ENCODE measurements at places on chromosomes 4 and X.

- no peak for DNase-seq
Observed at GRCh38 chr4:14143892-14144291, 516.4 kb upstream of the BOD1L1 start.

- peak; percentile 19 for DNase-seq
Observed at GRCh38 chr4:85929961-85930665, 429.7 kb downstream of the MAPK10 start.

DNA sequence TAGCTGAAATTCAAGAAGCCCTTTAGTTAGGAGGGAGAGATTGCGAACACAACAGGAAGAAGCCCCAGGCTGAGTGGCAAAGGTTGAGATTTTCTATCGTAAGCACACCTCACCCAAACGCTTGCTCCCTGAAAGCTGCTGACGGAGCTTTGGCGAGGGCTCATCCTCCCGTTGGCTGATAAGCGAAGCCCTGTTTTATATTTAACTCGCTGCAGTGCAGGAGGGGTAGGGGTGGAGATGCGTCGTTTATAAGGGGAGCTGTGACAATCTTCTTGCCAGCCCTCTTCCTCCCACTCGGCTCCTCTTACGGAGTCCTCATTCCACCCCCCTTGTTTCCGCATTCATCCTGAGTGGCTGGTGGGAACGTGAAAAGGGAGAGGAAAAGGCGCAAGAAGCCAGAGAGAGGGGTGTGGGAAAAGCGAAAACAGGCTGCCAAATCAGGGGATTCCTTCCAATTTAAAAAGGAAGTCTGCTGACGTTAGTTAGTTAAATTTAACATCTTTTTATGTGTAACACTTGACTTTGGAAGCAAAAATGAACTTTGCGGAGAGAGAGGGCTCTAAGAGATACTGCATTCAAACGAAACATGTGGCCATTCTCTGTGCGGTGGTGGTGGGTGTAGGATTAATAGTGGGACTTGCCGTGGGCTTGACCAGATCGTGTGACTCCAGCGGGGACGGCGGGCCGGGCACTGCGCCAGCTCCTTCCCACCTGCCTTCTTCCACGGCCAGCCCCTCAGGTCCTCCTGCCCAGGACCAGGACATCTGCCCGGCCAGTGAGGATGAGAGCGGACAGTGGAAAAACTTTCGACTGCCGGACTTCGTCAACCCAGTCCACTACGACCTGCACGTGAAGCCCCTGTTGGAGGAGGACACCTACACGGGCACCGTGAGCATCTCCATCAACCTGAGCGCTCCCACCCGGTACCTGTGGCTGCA lies at the start of gene ENPEP:
ENPEP (plus strand) TSS at position 275 of the 938 bp plus-strand sequence; CDS start at position 535, 260 bp downstream.
- no peak for DNase-seq

- DNase-seq = no peak
Observed at GRCh38 chrX:46929439-46930261, 17.4 kb downstream of the JADE3 start.

- DNase-seq = no peak
Observed at GRCh38 chr4:147749811-147750321, 18.0 kb downstream of the ARHGAP10 start.

GRCh38 chr4:153788051-153788412 lies 851 bp downstream of the SFRP2 start:
- no peak for DNase-seq

GRCh38 chr4:147772459-147772969 lies 40.6 kb downstream of the ARHGAP10 start:
- DNase-seq = no peak

DNA sequence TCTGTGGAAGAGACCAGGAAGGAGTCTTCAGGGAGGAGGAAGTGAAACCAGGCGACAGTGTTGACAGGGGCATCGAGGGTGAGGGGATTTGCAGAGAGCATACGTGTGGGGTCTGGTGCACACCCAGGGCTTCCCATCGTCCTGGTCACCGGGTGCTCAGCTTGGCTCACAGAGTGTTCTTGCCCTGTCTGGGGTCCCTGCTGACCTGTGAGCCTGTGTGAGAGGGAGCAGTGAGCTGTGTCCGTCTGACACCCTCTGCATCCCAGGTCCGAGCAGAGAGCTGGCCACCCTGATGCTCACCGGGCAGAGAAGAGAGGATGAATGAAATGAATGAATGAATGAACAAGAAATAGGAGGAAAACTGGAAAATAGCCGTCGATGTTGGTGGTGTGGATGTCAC lies 46.5 kb downstream of the CPZ start:
- no peak for DNase-seq

- DNase-seq = no peak
Observed at GRCh38 chr4:48914311-48914710, 7.7 kb upstream of the OCIAD2 start.

DNA sequence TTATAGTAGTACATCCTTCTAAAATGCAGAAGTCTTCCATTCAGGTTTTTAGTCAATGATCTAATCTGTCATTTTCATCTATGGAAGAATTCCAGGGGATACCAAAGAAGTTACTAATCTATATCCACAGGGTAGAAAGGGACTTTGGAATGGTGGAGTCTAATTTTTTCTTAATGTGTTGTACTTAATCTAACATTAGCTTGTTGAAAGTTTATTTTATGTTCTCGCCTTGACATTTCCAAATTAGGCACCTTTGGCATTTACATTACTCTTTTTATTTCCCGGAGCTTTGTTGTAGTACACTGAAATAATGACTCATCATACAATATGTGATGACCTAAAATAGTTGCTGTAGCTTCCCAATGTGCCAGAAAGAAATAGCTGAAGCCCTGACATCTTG lies 91.5 kb downstream of the HTR2C start:
- no peak for DNase-seq

DNA sequence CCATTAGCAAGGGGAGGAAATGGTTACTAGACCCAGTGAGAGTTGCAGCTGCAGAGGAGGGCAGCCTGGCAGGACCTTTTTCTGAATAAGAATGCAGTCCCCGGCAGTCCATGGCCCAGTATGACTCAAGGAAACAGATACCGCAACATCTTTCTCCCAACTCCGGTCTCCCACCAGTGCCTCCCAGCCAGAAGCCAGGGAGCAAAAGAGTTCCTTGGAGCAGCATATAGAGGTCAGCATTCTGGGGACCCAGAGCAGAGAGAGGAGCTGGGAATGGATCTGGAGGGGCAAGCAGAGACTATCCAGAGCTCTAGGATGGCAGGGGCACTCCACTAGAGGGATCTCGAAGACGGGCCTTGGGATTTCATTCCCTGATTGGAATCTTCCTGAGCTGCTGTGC lies 339.2 kb upstream of the AADAT start:
- DNase-seq = no peak

DNA sequence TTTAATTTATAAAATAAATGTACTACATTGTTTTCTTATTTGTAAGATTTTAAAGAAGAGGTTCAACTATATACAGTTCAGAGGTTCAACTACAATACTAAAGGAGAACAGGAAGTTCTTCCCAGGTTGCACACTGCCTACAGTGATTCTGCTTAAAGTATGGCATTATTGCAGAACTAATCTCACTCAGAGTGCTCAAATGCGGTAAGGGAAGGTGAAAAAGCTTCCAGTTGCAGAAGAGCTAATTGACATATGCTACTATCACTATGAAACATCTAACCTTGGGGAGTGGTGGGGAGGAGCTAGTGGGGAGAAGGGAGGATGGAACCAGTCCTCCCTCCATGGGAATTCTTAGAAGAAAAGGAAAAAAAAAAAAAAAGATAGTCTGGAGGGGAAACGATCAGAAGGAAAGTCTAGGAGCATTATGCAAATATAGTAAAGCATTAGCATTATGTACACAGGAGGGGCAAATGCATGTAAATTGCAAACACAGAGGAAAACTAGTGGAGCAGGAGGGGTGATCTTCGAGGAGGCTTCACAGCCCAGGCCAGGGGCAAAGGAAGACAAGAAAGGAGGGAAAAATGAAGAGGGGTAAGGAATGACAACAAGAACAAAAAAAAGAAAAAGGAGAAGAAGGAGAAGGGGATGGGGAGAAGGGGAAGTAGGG lies 32.0 kb upstream of the MMAA start:
- no peak for DNase-seq

GRCh38 chr4:163748449-163748848 lies 254.0 kb downstream of the TMA16 start:
- DNase-seq = no peak

- DNase-seq = no peak
Observed at GRCh38 chrX:21524008-21524407, 134.1 kb downstream of the KLHL34 start.

DNA sequence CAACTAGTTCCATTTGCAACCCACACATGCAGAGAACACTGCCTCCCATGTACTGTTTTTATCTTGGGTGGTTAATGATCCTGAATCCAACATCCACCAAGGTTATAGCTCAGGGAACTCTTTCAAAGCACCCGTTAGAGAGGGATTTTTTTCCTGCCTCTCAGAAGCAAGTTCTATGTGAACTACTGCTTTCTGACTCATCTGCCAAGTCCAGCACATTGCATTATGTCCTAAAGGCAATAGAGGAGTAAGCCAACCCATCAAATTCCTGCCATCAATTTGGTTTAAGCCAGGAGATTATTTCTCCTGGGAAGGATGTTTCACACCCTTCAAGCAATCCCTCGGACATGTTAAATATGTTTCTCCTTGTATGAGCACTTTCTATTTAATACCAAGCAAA lies 334.5 kb downstream of the GASK1B start:
- DNase-seq = no peak

GRCh38 chrX:109199726-109200125 lies 282.2 kb downstream of the GUCY2F start:
- DNase-seq = no peak

DNA sequence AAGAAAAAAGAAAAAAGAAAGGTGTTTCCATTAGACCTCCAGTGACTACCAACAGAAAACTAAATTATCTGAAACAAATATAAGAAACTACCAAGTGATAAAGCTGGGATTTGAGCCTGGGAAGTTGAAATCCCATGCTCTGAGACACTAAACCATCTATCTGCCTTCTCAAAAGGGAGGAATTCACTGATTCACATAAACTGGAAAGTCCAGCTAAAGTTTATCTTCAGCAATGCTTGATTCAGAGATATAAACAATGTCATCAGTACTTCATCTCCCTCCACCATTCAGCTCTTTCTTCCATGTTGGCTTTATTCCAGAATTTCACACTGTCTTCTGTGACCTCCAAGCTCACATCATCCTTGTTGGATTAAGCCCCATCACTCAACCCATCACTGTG lies 96.3 kb downstream of the IQCM start:
- DNase-seq = no peak

DNA sequence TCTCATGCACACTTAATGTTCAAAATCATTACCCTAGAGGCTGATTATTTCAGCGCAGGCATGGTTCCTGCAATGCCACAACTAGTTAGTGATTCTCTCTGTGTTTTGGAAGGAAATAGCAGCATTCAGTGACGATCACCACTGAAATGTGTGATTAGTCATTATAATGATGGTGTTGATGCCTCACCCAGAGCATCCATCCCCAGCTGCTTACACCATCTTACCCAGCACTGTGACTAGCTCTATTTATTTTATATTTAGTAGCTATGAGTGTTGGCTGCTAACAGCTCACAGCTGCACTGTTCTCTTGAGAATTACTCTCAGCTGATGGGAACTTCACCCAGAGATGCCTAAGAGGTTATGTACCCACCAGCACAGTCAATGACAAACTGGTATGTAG lies 60.5 kb upstream of the TSPAN7 start:
- DNase-seq = no peak

DNA sequence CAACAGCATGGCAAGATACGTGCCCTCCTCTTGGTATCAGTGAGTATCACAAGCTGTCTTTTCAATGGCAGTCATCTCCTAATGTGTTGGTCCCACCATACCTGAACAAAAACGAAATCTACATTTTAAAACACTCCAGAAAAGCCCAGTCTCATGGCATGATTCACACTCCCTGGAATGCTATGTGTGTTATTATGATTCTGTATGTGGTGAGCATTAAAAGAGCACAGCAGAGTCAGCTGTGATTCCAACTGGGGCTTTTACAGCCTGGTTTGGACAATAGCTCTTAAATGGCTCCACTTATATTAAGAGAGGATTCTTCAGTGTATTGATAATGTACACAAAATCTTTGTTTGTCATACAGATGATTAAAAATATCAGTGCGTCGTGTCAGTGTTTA lies 274.1 kb upstream of the GK2 start:
- DNase-seq = no peak

- DNase-seq = no peak
Observed at GRCh38 chr4:26784207-26784865, 76.3 kb upstream of the STIM2 start.

DNA sequence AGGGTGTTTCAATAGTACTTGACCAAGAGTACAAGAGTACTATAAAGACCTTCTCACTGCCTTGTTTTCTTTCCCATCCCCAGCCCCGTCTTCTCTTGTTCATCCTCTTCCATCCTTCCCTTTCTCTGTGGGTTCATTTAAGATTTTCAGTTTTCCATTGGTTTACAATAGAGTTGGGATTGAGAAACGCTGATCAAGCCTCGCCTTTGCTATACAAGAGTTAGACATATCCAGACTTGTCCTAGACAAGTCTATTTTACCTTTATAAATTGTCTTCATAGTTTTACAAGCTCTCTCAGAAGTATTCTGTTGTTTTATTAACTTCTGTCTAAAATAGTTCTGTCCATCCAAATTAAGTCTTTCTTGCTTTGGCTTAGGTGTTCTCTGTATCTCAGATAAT lies 29.6 kb upstream of the SCML1 start:
- DNase-seq = no peak

DNA sequence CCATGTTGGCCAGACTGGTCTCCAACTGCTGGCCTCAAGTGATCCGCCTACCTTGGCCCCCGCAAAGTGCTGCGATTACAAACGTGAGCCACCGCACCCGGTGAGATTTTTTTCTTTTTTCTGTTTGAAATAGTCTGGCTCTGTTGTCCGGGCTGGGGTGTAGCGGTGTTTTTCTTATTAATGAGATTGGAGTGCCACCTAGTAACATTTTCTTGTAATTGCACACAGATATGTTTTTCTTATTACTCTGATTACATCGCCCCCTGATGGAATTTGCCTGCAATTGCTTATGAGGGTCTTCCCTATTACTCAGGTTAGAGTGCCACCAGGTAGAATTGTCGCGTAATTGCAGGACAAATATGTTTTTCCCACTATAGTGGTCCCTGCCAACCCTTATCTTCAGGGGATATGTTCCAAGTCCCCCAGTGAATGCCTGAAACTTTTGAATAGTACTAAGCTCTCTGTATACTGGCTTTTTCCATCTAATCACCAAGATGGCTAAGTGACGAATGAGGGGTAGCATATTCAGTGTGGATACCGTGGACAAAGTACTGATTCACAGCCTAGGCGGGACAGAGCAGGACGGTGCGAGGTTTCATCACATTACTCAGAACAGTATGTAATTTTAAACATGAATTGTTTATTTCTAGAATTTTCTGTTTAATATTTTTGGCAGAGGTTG lies 8.6 kb upstream of the PDHA1 start:
- peak; percentile 16 for DNase-seq

Measured in Caco-2 (cell line).